Fibroblast of skin of right biceps (primary cell): ENCODE measurements at places on chromosomes 6 and 20.

DNA sequence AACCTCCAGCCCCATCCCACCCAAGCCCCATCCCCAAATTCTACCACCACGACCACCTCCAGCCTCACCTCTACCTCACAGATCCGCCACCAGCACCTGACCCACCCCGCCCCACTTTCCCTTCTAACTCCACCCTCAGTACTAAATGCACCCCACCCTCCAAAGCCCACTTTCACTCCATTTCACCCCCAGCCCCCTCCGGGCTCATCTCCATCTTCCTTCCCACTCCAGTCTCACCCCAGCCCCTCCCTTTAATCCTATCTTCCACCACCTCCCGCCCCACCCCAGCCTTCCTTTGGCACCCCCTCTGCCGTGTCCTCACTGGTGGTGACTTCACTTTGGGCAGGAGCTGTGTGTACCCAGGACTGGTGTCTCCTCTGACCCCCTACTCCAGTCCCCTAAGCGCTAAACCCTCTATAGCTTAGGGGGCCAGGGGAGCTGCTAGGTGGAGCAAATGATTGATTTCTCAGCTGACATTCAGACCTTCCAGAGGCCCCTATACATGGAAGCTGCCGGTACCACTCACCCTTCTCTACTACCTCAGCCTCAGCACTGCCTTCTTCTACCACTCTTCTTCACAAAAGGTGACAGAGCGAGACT lies 2.8 kb upstream of the NSFL1C start:
- no peak for DNase-seq

- DNase-seq = no peak
Measured at GRCh38 chr6:89522778-89523177, 89.8 kb downstream of the ANKRD6 start.

- no peak for DNase-seq
Measured at GRCh38 chr6:46490425-46491200, 636 bp downstream of the RCAN2 start.

DNA sequence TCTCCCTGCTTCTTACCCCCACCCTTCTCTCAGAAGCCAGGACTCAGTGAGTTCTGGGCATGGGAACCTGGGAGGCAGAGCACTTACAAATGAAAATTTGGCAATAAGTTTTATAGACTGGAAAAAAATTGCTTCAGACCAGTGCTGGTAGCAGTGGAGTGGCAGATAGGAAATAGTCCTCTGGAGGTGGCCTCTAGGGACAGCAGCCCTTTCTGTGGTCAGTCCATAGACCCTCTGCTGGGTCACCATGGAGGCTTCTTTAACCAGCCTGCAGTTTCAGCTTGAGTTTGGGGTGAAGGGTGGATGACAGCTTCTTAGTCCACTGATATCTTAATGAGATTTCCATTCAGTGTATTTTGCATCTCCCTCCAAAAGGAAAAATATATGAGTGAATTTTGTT lies 179.1 kb downstream of the ARID1B start:
- DNase-seq = no peak

- no peak for DNase-seq
Measured at GRCh38 chr20:38590676-38591473, 9.9 kb downstream of the ADIG start.

- DNase-seq = no peak
Measured at GRCh38 chr20:20255099-20255498, 112.8 kb upstream of the INSM1 start.
